Sciatic nerve (tissue), 2 donors: ENCODE measurements at places on chromosomes 6 and 20. TPM values are rescaled to one million over a fixed set of nuclear protein-coding genes. Genes with fewer than 3 reads are reported as not detected.
A peak's percentile ranks its signal among the peaks of the same experiment; 100 is the strongest.

DNA sequence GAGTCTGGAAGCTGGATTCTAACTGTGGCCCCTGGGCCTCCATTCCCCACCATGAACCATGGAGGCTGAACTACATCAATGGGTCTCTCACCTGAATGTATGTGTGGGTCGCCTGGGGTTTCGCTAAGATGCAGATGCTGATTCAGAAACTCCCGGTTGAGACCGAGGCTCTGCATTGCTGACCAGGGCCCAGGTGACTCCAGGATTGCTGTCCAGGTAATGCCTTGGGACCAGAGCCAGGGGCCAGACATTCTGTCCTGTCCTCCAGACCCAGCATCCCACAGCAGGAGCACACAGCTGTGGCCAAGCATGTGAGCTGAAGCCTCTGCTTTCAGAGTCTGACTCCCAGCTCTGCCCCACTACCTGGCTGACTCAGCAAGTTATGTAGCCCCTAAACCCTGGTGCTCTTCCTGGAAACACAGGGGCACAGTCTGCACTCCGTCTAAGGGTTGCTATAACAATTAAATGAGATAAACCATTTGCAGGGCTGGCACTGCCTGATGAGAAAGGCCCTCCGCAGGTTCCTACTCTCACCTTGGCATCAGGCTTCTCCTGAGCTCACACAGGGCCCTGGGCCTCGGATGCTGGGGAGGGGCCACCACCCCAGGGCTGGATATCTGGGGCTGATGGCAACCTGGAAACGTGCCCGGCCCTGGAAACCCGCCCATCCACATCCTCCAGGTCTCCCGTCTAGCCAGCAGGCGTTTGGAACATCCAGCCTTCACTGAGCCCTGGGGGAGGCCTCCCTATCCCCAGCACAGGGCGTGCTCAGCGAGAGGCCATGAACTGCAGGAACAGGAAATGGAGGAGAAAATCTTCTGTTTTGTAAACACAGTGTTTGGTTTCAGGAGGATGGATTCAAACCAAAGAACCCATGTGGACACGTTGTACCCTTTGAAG lies 175.7 kb downstream of the DLL1 start:
- DNase-seq, result peak; percentile 38

DNA sequence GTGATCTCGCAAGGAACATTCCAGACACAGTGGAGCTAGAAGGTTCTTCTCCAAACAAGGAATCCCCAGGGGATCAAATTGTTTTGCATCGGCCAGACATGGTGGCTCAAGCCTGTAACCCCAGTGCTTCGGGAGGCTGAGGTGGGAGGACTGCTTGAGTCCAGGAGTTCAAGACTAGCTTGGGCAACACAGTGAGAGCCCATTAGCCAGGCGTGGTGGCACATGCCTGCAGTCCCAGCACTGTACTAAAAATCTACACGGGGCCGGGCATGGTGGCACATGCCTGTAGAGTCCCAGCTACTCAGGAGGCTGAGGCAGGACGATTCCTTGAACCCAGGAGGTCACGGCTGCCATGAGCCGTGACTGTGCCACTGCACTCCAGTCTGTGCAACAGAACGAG lies 15.3 kb downstream of the GMEB2 start:
- DNase-seq, result no peak

GRCh38 chr20:24118034-24118433 lies 129.5 kb upstream of the GGTLC1 start:
- no peak for DNase-seq

DNA sequence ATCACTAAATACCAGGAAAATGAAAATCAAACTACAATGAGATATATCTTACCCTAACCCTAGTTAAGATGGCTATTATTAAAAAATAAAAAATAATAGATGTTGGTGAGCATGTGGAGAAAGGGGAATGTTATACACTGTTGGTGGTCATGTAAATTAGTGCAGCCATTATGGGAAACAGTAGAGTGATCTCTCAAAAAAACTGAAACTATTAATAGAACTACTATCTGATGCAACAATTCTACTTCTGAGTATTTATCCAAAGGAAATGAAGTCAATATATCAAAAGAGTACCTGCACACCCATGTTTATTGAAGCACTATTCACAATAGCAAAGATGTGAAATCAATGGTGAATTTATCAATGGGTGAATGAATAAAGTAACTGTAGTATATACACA lies 48.6 kb downstream of the HLA-A start:
- no peak for DNase-seq

DNA sequence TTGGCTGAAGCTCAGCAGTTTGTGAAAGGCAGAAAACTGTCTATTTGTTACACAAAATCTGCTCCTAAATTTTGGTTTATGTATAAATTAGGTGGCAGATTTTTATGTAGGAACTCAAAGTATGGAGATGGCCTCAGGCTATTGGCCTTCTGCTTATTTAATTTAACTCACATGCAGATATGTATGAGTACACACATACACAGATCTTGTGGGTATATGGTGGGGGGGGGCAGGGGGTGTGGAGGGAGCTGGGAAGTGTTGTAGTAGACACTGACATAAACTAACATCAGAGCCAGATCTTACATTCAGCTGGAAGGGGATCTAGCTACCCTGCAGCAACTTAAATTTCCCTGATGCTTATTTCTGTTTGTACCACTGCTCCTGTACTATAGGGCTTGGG lies 170.8 kb downstream of the EPM2A start:
- DNase-seq, result no peak

- no peak for DNase-seq
These were observed 25.0 kb downstream of the NDUFAF5 start for GRCh38 chr20:13809855-13810254.

DNA sequence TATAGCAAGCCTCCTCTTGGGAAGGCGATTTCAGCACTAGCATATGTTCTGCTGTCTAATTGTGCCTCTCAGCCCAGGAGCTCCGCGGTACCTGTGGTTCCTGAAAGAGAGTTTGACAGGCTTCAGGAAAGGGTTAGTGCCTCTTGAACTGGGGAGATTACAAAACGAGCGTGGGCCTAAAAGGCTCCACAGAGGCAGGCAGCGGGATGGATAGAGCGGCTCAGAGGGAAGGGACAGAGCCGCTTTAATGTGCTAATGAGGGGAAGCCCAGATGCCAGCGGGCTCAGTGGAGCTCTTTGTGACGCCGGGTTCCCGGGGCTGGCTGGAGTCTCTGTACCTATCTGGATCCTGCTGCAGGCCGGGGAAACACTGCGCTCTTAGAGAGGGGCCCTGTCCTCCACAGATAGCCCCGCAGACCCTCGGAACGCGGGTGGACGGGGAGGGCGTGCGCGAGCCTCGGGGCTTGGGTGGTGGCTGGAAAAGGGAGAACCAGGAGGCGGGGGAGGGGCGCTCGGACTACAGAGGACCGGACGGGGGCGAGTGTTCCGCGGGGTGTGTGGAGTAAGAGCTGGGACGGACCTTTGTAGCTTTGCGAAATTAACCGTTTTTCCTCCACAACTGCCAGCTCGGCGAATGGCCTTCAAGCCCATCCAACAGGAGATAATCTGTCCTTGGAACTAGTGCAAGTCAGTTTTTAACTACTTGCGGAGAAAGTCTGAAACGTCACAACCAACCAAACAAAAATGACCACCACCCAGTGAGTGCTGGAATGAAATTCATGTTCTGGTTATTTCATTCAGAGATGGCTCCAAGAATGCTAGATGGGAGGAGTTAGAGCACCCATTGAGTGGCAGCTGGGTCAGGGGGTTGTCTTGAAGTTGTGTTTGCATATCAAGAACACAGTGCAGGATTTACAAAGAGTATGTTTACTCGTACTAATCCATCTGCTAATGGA lies 13.0 kb downstream of the SLC35F1 start:
- DNase-seq, result peak; percentile 63

DOK5 gene
- 13.6 TPM for total RNA-seq

F13A1 gene
- 231 TPM for total RNA-seq

CEP162 gene
- total RNA-seq, result 17.0 TPM

TRIM15 gene
- not detected for total RNA-seq
